ENCODE measurements at places on chromosomes 2 and 18.

DNA sequence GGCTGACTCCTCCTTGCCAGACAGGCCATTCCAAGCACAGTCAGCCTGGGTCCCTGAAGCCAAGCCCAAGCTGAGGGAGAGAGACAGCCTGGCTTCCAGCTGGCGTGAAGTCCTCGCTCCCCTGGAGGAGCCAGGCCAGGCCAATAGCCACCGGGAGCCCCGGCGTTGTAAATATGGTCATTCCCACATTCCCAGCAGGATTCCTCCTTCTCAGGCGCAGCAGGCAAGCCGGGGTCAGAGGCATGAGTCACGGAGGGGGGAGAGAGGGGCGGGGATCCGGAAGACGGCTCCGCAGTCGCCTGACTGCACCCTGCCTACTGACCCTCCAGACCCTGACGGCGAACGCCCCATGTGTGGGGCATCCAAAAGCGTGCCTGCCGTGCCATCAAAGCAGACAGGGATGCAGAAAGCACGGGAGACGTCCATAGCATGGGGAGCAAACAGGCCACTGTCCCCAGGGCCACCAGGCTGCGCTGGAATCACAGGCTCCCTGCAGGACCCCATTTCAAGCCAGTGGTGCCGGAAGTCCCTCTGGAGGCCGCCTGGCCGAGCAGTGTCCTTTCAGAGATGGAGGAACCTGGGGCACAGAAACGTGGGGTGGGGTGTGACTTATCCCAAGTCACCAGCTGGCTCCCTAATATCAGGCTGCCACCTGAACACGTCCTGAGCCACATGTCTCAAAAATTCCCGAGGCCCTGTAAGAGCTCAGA, 48.2 kb downstream of the TWIST2 start:
- DNase-seq = no peak

DNA sequence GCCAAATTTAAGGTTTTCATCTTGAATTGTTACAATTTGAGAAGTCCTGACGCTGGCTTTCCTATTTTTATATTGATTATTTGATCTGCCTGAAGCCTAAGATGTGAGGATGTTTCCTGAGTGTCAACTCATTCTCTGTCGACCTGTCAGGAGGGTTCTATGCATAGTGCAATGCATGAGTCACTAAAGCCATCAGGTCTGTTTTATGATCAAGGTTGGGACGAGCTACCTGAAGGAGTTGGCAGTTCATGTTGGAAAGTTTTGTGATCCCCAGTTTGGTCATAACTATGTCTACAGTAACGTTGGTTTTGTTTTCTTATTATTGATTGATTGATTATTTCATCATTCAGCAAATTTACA, 71.2 kb downstream of the NABP1 start:
- peak; percentile 55 for DNase-seq

- DNase-seq = no peak
Measured at GRCh38 chr2:197908156-197908555, 103.8 kb downstream of the PLCL1 start.

- DNase-seq = no peak
Measured at GRCh38 chr2:18777250-18777812, 188.0 kb upstream of the NT5C1B start.

DNA sequence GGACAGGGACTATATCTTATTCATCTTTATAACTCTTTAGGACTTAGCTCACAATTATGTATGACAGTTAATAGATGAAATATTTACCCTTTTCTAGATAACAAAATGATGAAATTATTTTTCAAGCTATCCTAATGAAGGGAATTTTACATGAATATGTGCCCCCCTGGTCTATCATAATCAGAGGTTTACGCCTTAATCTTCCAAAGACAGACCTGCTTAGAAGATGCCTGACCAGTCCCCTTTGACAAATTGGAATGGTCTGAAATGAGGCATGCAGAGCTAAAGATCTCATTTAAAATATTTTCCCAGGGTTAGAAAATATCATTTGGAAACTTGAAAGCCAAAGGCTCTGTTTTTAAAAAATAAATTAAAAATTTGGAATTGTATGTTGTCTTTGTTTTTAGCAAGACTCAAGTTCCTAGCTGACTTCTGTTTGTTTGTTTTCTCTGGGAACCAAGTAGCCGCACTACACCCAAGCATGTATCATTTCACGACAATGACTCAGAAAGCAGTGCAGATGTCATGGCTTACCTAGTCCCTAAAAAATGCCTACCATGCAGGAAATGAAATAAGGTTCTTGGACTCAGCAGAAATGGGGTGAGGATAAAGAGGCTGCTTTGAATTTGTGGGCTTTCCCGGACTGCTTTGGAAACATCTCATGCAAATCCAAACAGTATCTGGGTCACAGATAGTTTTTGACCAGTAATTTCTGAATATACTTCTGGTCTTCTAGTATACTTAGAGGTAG, 162.1 kb downstream of the ZEB2 start:
- peak; percentile 90 for DNase-seq

DNA sequence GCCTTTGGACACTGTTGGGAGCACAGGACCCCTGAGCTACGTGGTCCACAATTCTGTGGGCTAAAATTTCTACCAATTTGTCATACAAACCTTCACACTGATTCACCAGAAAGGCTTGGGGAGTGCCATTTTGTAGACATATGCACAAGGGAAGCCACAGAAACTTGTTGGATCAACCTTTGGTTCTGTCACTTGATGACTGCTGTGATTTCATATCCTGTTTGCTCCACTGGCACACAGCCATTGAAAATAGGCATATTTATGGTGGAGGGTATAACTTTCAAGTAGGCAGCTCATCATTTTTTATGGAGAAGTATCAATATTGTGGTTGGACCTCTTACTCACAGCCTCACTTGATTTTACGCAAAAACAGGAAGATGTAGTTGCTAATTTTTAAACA, 10.5 kb downstream of the NAPG start:
- DNase-seq = peak; percentile 70

GRCh38 chr18:2903006-2903405, 56.2 kb downstream of the EMILIN2 start:
- DNase-seq = peak; percentile 68

GRCh38 chr2:233449081-233449901, 95.0 kb downstream of the DGKD start:
- peak; percentile 53 for DNase-seq

GRCh38 chr2:62340994-62341484, 145.1 kb downstream of the B3GNT2 start:
- peak; percentile 48 for DNase-seq

DNA sequence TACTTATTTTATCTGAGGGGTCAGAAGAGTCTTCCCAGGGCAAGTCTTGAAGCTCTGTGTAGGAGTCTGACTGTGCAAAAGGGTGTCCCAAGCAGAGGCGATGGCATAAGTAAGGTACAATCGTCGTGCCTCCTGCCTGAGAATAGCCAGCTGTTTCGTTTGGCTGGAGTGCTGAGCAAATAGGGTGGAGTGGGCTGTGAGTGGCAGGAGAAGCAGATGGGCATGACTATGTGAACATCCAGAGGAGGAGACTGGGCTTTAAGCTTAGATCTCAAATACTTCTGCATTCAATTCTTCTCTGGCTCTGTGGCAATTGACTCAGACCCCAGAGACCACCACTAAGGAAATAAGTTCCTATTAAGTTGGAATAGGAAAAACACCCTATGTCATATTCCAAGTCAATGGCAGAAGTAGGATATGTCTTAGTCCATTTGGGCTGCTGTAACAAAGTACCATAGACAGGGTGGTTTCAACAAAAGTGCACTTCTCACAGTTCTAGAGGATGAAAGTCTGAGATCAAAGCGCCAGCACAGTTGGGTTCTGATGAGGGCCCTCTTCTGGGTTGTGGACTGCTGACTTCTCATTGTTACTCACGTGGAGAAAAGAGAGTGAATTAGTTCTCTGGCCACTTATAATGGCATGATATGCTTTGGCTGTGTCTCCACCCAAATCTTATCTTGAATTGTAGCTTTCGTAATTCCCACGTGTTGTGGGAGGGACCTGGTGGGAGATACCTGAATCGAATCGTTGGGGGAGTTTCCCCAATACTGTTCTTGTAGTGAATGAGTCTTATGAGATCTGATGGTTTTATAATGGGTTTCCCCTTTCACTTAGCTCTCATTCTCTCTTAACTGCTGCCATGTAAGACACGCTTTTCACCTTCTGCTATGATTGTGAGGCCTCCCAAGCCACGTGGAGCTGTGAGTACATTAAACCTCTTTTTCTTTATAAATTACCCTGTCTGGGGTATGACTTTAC, 120.2 kb downstream of the LPIN1 start:
- no peak for DNase-seq

DNA sequence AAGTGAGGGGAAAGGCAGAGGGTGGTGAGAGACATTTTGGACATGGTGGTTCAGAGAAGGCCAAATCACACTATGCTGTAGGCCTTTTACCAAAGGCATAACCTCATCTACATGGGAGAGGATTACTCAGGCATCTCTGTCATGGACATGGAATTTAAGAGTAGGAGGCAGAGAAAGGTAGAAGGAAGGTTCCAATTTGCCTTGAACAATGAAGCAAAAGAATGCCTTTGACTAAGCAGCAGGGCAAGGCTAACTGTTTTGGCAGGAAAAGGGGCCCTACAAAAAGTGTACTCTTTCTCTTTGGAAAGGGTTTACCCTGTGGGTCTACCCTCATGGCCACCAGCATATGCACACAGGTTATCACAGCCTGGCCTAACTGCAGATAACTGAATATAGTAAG, 45.6 kb upstream of the RNU4ATAC start:
- DNase-seq = peak; percentile 58

DNA sequence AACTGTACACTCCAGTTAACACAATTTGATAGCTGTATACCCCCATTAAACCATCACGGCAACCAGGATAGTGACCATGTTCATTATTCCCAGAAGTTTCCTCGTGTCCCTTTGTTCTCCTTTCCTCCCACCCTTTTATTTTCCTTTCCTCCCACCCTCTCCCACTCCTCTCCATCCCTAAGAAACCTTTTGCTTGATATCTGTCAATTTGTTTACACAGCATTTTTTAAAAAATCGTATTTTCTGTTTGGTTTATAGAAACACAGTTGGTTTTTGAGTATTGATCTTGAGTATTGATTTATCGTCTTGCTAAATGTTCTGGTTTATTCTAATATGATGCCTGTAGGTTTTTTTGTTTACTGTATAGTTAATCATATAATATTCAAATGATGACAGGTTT, 119.4 kb downstream of the PHLPP1 start:
- DNase-seq = no peak

DNA sequence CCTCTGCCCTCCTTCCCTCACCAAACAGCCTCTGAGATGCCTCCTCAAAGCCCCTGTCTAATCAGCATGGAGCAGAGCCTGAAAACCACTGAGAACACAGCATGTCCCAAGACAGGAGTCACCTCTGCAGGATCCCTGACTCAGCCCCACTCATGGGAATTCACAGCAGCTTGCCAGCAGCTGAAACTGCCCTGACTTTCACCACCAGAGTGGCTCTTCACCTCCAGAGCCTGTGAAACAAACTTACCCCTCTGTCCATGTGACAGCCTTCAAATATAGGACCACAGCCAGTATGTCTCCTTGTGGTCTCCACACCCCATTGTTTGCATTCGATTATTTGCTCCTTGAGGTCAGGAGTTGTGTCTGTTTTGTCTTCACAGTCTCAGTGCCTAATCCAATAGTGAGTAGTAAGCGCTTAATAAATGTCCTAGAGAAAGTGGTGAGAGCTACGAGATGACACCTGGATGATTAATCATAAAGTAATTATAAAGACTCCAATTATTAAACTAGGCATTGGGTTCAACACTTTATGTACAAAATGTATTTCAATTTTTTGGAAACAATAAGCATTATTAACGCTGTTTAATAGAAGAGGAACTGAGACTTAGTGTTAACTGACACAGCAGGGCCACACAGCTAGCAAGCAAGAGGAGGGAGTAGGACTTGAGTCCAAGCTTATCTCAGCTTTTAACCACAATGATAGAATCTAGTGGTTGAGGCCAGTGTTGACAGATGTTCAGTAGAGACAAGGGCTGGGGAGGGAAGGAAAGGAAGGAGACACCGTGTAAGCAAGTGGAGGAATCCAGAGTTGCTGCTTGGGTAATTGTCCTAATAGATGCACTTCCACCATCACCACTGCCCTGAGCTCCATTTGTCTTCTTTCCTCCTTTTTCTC, 358.7 kb upstream of the TNP1 start:
- peak; percentile 48 for DNase-seq

DNA sequence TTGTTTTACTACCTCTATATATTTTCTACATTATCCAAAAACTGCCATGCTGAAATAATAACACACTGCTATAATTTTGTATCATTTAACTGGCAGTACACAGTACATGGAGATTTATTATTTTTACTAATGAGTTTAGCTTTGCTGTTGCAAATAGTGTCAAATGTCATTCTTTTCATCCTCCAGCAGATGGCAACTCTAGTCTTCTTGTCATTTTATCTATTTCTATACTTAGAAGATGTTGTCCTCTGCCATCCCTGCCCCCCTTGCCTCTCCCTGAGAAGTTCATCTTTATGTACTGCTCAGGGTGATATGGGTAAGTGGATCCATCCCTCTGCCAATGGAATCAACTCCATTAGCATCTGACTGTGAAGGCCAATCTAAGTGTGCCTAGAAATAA, 21.7 kb upstream of the LRRTM1 start:
- peak; percentile 8 for DNase-seq

DNA sequence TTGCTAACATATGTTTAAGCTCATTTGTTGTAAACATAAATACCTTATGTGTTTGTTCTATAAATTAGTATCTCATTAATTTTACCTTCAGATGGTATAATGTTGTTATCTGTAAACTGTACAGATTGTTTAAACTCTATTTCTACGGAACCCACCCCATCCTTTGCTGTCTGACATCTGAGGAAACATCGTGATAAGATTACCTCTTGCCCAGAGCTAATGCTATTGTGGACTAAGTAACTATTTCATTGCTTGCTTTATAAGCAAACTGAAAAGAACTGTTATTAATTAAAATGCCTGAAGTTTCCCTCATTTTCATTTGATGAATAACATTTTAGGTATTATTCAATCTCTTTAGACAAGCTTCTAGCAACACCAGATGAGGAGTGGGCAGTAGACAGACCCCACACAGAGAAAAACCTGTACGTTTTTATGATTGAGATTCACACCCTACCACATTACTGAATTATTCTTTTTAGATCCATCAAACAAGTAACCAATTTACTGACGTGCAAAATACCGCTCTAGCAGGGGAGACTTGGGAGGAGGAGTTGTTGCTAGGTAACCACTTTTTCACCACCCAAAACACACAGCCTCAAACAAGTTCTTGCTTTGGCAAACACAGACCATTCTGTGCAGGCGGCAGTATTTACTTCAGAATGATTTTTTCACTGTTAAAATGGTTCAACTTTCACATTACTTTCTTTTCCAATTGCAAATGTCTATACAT, 1.9 kb upstream of the SYT4 start:
- DNase-seq = no peak

DNA sequence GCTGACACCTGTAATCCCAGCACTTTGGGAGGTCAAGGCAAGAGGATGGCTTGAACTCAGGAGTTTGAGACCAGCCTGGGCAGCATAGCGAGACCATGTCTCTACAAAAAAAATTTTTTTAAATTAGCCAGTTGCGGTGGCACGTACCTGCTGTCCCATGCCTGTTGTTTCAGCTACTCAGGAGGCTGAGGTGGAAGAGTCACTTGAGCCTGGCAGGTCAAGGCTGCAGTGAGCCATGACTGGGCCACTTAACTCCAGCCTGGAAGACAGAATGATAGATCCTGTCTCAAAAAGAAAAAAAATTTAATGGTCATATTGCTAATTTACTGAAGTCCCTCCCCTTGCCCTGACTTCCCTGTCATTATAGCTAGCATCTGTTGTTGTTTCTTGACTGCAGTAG, 112.6 kb downstream of the ARHGAP28 start:
- DNase-seq = no peak

Data from PC-3 (cell line).